ENCODE measurements at places on chromosomes 16 and 17.

DNA sequence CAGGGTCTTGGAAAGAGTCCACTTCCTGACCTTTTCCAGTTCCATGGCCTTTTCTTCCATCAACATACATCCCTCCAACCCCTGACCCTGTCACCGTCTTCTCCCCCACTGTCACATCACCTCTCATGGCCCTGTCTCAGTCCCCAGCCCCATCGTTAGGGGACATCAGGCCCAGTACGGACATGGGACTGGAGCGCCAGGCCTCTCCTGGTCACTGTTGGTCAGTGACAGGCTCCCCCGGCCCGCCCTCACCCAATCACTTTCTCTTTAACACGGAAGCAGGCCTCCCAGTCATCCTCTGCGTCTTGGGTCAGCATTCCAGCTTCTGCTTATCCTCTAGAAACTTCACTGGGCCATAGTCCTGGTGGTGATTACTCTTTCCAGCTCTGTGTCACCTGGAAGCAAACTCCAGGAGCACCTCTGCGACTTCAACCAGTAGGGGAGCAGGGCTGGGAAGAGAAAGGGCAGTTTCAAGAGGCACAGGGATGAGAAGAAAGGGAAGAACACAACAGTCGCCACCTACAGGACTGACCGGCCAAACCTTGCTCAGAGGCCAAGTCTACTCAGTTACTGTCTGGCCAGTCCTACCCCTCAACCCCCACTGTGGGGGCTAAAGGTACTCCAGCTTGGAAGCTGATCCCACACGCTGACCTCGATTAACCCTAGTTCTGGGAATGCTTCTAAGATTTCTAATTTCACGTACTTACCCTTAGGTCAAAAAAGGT is 15.9 kb upstream of the ICAM2 start:
- DNase-seq = no peak

DNA sequence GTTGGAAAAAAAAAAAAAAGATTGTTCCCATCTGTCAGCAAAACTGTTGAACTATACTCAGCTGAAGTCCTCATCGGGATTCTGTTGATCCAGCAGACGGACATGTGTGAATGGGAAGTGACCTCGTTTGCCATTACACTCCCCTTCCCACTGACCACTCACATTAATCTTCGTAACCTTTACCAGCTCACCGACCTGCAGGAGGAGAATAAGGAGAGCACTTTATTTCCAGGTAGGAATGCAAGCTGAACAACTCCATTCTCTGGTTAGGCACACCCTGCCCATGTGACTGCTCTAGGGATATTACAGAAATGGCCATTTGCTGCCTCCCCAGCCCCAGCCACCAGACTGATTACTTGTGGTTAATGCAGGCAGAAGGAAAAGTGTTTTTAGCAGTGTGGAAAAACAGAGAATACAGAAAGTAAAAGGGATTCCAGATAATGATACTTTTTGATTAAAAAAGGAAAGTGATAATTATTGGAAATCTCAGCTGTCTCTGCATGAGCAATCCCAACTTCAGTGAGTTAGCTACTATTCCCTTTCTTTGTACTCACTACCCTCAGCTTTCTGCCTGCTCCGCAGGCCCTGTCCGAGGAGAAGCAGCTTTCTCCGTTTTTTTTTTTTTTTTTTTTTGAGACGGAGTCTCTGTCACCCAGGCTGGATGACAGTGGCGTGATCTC is 23.6 kb upstream of the YWHAE start:
- no peak for DNase-seq

DNA sequence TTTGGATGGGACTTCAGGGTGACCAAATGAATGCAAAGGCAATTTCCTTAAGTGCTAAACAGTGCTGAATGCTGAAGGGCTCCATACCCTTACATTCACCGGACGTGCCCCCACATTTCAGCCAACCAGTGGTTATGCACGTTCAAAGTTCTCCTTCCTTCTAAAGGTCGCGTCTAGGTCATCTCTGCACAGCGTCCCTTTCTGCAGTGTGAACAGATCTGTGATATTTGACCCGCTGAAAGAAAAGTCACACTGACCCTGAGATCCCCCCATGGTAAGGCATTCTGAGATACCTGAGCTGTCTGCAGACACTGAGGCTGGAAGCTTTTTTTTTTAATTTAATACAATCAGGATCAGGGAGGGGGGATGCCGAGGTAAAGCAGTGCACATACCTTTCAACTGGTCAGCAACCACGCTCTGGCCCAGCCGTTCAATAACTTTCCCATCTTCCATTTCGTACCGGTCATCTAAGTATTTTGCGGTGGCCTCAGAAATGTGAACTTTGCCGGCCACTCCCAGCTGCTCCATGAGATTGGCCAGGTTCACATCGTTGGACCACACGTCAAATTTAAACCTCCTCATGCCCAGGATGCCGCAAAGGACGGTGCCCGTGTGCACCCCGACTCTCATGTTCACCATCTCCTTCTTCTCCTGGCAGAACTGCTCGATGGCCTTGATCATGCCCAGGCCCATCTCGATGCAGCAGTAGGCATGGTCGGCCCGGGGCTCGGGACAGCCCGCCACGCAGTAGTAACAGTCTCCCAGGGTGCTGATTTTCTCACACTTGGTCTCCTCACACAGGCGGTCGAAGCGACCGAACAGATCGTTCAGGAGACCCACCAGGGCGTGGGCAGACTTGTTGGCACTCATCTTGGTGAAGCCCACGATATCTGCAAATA is 2.6 kb downstream of the ADCY9 start:
- DNase-seq = no peak

- DNase-seq = no peak
Observed at GRCh38 chr17:10549096-10549842, at the start of gene MYH2. Gene MYH2, minus strand, starts transcription at chr17:10549658. Its CDS starts 1,738 bp downstream, at chr17:10547920.
